ENCODE measurements at places on chromosomes 1 and 21. TPM values are rescaled to one million over a fixed set of nuclear protein-coding genes. Genes with fewer than 3 reads are reported as not detected.

Gene NFIA
- total RNA-seq: 4.8 TPM

Gene TEDDM1
- total RNA-seq: not detected

Gene MPZL1
- 79.4 TPM for total RNA-seq

Gene PYGO2
- total RNA-seq: 21.3 TPM

Gene UBAP2L
- total RNA-seq: 110 TPM

Gene NBPF4
- total RNA-seq: 0.12 TPM

Gene CFAP107
- total RNA-seq: not detected

Gene PPIAL4G
- total RNA-seq: not detected

Gene RGS13
- not detected for total RNA-seq

Gene CRYBG2
- total RNA-seq: 0.90 TPM

Measured in A549 treated with ZK216348 at 1 μM for 4 hours (cell line).